ENCODE measurements at places on chromosomes 7 and 10.
A peak's percentile ranks its signal among the peaks of the same experiment; 100 is the strongest.

GRCh38 chr10:132107949-132108877 lies 42.5 kb downstream of the JAKMIP3 start:
- DNase-seq: no peak

GRCh38 chr10:70448236-70448635 lies 6.8 kb upstream of the NODAL start:
- DNase-seq: no peak

DNA sequence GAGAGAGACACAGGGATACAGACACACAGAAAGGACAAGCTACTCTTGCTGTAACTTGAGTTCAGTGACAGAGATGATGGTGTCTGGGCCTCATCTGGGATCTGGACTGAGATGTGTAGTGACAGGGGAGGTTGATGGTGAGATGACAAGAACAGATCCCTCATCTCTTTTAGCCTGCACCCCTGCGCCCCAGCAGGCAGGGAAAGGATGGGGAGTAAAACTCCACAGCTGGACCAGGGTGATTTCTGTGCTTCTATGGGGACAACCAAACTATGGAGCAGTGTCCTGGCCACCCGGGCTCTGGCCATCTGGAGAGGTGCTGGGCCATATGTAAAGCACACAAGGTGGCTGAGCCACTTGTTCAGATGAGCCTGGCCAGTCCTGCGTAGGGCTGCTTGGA lies 4.5 kb upstream of the LRRC18 start:
- DNase-seq: no peak

- peak; percentile 28 for DNase-seq
These were observed 10.0 kb upstream of the GTF2IRD1 start for GRCh38 chr7:74443543-74444247.

DNA sequence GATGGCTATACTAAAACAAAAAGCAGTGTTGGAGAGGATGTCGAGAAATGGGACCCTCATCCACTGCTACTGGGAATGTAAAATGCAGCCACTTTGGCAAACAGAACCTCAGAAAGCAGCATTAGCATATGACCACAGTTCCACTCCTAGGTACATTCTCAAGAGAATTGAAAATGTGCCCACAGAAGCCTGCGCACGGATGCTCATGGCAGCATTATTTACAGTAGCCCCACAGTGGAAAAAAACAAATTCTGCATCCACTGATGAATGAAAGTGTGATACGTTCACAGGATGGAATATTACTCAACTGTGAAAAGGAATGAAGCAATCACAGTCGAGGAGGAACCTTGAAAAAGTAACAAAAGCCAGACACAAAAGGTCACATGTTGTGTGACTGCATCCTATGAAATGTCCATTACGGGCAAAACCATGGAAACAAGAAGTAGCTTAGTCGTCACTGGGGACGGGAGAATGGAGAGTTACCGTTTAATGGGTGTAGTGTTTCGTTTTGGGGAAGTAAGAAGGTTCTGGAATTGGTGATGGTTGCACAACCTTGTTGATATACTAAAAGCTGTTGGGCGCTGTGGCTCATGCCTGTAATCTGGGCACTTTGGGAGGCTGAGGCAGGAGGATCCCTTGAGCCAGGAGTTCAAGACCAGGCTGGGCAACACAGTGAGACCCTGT lies 2.5 kb upstream of the UPK3B start:
- DNase-seq: peak; percentile 11

DNA sequence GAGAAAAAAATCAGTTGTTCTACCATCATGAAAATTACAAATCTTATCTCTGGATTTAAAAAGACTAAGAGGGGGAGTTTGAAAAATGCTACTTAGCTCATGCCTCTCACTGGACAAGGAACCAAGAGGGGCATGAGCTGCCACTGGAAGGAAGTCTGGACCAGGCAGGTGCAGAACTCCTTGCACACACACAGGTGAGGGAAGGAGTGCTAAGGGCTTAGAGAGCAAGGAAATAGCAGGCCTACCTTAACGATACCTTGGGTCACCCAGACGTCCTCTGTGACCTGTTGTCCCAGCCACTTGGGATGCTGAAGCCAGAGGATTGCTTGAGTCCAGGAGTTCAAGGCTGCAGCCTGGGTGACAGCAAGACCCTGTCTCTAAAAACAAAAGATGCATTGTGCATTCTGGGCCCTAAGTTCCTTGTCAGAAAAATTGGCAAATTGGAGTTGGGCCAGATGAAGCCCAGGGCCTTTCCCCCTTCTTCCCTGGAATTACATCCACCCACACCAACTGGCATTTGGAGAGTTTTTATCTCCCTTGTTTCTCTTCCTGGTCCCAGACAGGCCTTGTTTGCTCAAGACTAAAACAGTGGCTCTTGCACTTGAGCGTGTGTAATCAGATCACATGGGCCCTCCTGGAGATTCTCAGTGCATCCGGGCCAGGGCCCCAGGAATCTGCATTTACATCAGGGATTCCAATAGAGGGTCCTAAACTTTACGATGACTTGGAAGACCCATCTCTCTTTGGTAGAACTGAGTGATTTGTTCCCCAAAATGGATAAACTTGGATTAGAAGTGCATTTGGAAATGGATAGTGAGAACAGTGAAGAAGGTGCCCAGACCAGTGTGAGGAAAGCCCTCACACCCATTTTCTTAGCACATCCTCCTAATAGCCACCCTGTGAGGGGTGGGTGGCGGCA lies 3.0 kb downstream of the DDIT4 start:
- DNase-seq: no peak

DNA sequence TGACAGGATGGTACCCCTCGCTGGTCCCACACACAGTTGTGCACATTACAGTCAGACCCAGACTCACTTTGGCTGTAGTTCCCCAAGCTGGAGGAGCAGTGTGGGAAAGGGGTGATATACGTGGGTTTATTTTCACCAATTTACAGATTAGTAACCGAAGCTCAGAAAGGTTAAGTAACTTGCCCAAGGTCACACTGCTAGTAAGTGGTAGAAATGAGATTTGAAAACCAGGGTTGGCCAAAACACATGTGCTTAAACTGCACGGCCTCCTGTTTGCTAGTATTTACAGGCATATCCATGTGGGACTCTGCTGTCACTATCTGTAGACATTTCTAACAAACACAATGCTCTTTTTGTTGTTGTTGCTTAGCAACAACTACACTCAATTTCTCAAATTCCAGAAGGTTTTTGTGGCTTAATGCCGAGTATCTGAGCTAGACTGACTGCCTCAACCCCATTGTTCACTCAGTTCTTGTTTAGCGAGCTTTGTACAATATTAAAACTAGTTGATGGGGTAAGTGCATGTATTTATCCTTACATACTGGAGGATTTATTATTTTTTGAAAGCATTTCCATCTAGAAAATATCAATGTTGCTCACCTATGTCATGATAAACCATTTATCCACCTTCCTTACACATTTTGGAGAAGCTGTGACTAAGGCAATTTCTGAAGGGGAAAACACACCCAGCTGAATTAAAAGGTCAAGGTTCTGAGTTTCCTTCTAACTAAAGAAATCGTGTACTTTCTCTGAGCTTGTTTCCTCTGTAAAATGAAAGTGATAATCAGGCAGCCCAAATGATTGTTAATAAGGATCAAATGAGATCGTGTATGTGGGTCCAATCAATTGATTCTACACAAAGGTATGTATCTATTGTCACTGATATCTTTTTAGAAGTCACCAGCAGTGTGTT lies 5.3 kb upstream of the TMEM139 start:
- DNase-seq: peak; percentile 43

DNA sequence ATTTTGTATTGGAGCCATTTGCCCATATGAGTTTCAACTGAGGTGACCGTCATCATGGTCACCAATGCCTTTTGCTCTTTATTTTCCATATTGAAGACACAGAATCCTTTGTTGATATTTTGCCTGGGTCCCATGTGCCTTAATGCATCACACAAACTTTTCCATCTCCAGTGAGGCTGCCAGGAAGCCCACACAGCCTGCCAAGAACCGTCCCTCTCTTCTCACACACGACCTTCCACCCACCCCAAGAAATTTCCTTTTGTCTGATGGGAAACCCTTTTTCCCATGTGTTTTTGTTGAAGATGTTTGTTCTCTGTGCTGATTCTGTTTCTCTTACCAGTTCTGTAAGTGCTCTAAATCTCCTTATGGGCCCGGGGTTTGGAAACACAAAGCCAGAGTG lies 168.9 kb downstream of the CSTF2T start:
- DNase-seq: no peak

DNA sequence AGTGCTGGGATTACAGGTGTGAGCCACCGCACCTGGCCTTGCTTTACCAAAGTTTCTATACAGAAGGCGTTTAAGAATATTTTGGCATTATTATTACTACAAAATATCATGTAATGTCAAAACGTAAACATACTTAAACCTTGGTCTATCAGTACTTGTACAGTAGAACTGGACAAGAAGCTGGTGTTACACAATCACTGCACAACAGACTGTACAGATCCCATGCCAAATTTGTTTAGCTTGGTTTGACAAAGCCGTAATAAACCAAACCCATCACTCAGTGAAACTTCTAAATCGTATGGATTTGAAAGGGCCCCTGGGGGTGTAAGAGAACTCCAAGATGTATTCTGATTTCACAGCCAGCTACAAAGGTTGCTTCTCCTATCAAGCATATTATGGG lies 51.8 kb upstream of the RHEB start:
- DNase-seq: no peak

- DNase-seq: no peak
These were observed 271.6 kb downstream of the CCDC3 start for GRCh38 chr10:12729885-12730284.

GRCh38 chr7:133983685-133984419 lies 143.3 kb upstream of the LRGUK start:
- DNase-seq: no peak

DNA sequence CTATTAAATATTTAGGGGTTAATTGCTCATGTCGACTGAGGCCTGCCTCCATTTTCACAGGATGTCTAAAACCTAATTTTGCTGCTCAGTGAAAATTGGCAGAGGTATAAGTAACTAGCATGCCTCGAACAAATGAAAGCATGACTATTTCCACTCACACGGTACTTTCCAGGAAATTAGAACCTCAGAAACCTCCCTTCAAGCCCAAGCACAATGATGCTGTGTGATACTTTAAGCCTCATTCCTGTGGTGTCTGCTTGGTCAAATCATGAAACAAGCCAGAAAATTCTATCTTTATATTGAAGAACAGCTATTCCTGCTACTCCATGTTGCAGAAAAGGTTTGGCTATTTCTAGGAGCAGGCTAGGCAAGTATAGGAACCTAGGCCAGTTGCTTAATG lies 203.0 kb downstream of the SORCS3 start:
- no peak for DNase-seq

DNA sequence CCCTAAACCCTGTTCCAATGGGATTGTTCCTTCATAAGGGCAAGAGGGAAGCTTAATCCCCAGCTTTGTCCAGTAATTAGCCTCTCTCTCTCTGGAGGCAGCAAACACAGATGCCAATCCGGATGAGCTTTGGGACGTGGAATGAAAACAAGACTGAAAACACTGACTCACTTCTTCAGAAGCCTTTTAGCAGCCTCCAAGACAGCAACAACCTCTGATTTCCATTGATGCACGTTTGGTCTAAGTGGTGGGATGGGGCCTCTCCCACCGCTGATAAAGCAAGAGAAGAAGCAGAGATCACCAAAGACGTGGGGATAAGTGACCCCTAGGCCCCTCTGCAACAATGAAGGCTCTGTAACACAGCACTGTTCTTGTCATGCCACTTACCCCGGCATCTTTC lies 5.8 kb upstream of the GFRA1 start:
- DNase-seq: no peak

GRCh38 chr7:20787660-20788419 lies 1.2 kb upstream of the SP8 start:
- no peak for DNase-seq

DNA sequence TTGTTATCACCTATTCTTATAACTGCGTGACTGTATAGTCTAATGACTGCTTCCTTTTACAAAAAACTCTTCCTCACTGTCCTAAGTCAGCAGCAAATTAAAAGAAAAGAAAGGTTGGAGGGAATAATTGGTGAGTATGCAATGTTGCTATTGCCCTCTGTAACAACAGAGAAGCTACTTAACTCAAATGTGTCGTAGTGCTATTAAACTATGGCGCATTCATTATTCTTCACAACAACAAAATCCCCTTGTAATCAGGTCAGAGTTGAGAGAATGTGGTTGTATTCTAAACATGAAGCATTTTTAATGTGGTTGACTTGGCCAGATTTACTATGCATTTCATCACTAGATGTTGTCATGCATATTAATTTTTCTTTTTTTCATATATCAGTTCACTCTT lies 897.8 kb upstream of the PHF14 start:
- DNase-seq: no peak

GRCh38 chr10:17088118-17088806 lies 41.3 kb downstream of the CUBN start:
- no peak for DNase-seq
